GM23338 (cell line): ENCODE measurements at places on chromosomes 13 and 19. TPM values are rescaled to one million over a fixed set of nuclear protein-coding genes. Genes with fewer than 3 reads are reported as not detected.

GRCh38 chr13:111598747-111599146 lies 278.3 kb downstream of the TEX29 start:
- no peaks in the 10 kb centered on the region for H3K36me3 ChIP-seq
- DNase-seq, result no peak
- H3K4me1 ChIP-seq, result peaks cover 19% of the 10 kb centered on the region
- H3K27me3 ChIP-seq, result no peaks in the 10 kb centered on the region

DNA sequence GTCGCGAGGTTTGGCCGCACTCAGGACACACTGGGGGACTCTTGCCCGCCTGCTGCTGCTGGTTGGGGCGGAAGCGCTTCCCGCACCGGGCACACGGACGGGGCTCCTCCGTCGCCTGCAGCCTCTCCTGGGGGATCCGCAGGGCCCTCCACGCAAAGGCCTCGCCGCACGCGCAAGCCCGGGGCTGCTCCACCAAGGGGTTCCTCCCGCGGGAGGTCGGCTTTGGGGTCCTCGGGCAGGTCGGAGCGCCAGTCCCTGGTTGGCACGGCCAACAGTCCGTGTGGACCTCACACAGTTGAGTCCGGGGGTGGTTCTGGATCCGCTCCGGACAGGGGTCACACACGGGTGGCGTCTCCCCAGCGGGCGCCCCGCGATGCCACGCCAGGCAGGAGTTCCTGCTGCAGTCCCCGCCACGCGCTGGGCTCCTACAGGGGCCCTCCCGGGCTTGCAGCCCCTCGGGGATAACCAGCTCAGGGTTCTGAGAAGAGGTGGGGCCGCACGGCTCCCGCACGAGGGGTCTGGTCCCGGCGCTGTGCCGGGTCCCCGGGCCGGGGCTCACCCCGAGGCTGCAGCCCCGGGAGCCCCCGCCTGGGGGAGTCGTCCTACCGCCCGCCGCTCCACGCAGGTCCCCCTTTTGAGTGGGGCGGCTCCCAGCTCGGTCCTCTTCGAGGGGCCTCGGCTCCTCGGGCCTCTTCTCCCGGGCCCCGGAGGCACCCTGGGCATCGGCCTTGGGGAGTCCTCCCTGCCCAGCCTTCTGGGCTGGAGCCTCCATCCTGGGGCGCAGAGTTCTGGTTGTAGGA lies 6.2 kb upstream of the ZNF497 start:
- no peaks in the 10 kb centered on the region for H3K36me3 ChIP-seq
- H3K27me3 ChIP-seq, result no peaks in the 10 kb centered on the region
- peak; percentile 42 for DNase-seq
- no peak overlapping the region for H3K27ac ChIP-seq
- no peak overlapping the region for H3K4me3 ChIP-seq
- H3K4me1 ChIP-seq, result no peaks in the 10 kb centered on the region

The MISP gene
- 0.23 and 0.28 TPM in 2 replicates for total RNA-seq

The CNN1 gene
- 17.0 and 20.9 TPM in 2 replicates for total RNA-seq

DNA sequence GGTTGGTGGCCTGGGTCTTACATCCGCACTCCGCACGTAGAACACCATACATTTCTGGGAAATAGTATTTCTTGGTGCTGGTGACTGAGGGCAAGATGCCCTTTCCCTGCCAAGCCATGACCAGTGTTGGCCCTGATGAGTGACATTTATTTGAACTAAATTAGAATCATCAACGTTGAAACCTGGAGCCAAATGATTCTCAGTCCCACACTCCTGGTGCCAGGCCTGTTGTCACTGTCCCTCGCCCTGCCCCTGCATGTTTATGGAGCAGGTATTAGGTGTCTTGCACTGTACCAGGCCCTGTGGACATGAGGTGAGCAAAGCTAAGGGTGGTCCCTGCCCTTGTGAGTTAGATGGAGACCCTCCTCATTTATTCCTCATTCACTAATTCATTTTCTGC lies 5.8 kb downstream of the CHST8 start:
- peaks cover 29% of the 10 kb centered on the region for H3K27me3 ChIP-seq
- no peak overlapping the region for H3K27ac ChIP-seq
- DNase-seq, result no peak
- H3K4me3 ChIP-seq, result no peak overlapping the region
- peaks cover 36% of the 10 kb centered on the region for H3K4me1 ChIP-seq

DNA sequence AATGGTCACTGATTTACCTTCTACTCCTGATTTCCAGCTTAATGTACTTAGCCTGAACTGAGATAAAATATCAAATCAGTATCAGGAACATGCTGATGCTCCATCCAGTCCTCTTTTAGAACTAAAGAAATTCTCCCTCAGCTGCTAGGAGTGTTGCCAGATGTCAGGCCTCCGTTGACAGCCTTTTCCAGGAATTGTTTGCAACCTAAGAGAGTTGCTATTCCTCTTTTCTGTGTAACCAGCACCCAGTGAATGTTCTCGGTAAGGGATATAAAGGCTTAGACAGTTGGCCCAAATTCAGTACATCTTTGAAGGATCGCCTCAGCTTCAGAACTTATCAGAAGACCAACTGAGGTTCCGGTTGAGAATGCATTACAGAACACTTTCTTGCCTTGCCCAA lies 559.0 kb downstream of the PCDH17 start:
- no peaks in the 10 kb centered on the region for H3K4me1 ChIP-seq
- no peak overlapping the region for H3K4me3 ChIP-seq
- no peaks in the 10 kb centered on the region for H3K27me3 ChIP-seq
- H3K36me3 ChIP-seq, result no peaks in the 10 kb centered on the region
